Left ventricle myocardium inferior (tissue), 1 donor: ENCODE measurements at places on chromosomes 13 and 19.

GRCh38 chr19:54207983-54208783 lies 7.5 kb downstream of the RPS9 start:
- peak; percentile 52 for DNase-seq

DNA sequence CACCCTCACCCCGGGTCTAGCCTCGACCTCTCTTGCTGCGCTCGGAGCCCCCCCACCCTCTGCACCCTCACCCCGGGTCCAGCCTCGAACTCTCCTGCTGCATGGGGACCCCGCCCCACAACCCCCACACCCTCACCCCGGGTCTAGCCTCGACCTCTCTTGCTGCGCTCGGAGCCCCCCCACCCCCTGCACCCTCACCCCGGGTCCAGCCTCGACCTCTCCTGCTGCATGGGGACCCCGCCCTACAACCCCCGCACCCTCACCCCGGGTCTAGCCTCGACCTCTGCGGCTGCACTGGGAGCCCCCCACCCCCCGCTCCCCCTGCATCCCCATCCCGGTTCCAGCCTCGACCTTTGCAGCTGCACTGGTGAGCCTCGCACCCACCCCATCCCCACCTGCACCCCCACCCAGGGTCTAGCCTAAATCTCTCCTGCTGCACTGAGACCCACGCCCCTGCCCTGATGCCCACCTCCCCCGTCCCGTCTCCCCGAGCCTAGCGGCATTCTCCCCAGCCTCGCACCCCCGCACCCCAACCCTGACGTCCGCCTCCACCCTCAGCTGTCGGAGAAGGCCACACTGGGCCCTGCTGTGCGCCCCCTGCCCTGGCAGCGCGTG lies 1.8 kb downstream of the CFD start:
- no peak for DNase-seq

DNA sequence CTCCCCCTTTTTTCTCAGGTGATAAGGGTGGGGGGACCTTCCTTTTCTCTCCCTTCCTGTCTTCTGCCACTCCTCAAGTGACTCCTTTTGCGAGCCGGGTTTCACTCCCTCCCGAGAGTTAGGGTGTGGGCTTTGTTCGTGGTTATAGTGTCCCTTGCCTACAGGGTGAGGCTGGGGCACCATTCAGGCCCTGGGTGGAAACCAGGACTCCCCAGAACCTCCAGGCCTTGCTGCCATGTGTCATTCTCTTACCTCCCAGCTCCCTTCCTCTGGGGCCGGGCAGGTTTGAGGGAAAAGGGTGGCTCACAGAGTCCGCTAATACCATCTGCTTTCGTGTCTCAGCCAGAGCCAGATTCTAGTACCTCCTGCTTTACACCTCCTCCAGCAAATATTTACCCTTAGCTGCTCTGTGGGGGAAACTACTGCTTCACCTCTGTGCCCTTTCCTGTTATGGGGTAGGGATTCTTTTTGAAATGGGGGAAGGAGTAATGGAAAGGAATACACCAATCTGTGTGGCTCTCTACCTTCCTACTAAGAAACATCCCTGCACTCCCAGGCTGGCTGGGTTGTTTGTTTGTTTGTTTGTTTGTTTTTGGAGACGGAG lies 2.8 kb downstream of the ACTN4 start:
- no peak for DNase-seq

DNA sequence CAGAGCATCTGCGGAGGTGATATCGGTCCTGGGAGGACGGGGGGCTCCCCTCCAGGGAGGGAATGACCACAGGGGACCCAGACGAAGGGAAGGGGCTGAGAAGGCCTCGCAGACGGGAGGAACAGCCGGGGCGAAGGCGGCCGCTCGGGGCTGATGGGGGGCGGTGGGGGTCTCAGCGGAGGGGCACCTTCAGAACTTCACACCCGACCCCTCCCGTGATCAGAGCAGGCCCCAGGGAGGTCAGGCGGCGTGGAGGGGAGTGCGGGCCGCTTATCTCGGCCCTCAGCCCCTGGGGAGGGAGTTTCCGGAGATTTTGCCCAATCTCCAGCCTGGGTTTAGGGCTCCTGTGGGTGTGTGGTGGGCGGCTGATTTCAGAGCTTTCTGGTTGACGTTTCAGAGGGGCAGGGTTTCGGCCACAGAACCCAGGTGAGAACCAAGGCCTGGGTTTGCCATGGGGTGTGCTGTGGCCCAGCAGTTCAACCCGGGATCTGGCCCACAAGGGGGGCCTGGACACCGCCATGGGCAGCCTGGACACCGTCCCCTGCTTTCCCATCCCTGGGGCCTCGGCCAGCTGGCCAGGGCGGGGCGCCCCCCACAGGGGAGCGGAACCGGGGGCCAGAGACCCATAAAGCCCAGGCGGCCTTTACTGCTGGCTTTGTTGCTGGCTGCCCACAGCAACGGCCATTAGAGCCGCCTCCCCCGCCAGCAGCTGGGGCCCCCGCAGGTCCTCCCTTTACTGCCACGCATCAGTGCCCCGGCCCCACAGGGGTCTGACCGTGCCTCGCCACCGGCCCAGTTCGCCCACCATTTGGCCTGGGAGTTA lies 29.0 kb downstream of the ARID3A start:
- no peak for DNase-seq

DNA sequence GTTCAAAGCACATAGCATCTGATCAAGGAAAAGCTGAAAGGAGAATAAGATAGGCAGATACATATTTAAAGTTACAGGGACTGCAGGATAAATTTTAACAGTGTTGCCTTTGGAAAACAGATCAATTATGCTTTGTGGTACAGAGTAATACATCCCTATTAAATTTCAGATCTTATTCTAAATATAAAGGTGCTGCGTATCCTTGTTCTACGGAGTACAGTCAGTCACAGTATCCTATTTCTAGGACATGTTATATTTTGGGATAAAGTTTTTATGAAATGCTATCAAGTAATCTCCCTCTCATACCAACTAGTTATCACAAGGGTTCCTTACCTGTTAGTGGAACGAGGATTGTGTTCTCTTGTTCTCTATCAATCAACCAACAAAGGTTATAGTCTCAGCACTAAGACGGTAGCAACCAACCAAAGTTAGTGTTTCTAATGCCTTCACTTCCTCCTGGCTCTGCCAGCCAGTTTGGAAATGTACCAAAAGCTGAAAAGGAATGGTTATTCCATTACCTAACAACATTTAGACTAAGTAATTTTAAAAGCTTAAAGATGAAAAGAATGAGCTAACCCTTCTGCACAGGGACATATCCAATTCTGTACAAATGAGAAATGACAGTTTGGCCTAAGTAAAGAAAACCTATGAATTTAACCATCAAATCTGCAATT lies 35.2 kb downstream of the TSC22D1 start:
- DNase-seq = no peak
